ENCODE measurements at places on chromosomes 3 and 15.

DNA sequence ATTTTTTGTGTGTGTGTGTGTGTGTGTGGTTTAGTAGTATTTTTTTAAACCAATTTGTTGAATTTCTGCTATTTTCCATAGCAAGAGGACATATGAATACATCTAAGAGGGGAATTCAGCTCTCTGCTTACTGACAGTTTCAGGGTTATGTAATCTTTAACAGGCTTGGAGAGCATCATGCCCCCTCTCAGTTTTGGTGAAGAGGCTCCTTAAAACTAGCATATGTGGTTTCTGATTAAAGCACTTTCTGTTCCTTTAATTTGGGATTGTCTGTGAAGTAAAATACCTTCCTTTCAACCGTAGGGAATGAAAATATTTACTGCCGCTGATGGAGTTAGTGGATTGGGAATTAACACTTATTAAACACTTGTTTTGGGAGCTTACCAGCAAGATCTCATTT is 19.4 kb upstream of the NFKBIZ start:
- DNase-seq: no peak

GRCh38 chr3:169394316-169394715 is 269.2 kb downstream of the MECOM start:
- no peak for DNase-seq

- no peak for DNase-seq
Observed at GRCh38 chr15:71809346-71809745, 1.0 kb upstream of the NR2E3 start.

DNA sequence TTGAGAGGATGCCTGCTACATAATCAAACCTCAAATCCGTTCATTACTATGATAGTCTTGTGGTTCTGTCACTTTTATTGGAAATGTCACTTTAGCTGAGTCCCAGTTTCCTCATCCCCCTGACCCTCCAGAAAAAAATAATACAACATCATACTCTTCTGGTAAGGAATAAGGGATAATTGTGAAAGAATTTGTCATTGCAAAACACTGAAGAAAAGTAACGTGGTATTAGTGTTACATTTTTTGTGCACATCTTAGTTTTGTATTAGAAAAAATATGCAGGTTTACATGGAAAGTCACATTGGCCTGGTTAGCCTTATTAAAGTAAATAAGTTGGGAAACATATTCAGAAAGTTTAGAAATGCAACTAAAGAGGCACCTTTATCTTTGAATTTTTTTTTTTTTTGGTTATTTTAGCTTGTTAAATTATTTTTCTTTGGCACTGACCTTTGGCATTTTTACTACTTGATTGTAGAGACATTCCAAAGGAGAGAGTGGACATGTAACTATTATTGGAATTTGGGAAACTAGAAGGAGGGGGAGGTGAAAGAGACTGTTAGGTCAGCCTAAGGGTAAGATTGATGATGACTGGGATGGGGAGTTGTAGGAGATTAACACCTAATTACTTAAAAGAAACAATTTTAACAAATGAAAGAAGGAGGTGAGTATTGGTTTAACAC is 462.2 kb upstream of the RARB start:
- no peak for DNase-seq

DNA sequence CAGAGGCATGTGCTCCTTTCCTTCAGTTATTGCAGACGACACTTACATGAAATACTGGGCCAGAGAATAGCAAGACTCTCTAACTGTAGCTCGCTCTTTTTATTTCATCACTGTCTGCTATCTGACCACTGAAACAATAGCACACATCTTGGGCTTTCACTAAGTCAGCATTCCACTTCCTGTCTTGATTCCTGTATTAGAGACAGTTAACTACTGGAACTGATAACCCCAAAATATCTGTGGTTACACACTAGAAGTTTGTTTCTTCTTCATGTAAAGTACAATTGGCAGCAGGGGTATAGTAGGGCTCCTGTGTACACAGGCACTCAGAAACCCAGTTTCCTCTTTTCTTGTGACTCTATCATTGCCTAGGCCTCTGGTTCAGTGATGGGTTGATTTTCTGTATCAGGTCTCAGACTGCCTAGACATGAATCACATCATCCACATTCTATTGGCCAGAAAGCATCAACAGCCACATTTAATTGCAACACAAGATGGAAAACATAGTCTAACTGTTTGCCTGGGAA is 230.2 kb upstream of the CD96 start:
- DNase-seq: no peak
